ENCODE measurements at places on chromosomes 7 and 10.

- no peak for DNase-seq
Observed at GRCh38 chr7:17646253-17646956, 293.9 kb downstream of the SNX13 start.

- DNase-seq: no peak
Observed at GRCh38 chr10:120387326-120387725, 69.7 kb upstream of the PLPP4 start.

DNA sequence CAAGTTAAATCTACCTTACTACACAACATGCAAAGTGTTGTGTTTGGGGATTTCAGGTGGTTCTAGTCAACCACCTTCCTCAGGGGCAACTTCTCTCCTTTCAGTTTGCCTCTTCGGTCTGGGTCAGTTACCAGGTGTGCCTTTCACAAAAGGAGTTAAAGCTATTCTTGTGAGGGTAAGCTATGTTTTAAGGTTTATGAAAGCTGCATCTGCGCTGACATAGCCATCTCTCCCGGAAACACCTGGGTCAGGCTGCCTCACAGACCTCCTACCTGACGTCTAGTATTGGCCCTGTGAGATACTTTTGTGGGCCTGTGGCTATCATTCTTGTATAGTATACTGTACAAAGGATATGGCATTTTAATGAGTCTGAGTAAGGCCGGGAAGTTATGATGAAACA is 67.7 kb upstream of the ITGA8 start:
- no peak for DNase-seq

- DNase-seq: no peak
Observed at GRCh38 chr10:61503051-61503450, 49.9 kb upstream of the TMEM26 start.

DNA sequence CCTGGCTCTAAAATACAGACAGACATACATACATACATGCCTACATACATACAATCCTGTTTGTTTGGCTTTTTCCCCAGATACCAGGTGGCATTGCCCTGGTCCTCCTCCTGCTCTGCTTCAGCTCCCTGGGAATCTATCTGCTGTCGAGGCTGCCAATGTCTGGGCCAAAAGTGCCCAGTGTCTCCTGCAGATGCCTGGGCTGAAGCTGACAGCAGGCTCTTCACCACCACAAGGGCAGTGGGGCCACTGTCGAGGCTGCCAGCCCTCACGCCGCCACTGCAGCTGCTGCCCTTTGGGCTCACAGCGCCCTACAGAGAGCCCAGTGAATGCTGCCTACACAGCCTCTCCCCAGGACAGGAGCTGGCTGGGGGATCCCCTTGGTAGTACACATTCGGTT is 18.0 kb upstream of the STN1 start:
- DNase-seq: no peak

DNA sequence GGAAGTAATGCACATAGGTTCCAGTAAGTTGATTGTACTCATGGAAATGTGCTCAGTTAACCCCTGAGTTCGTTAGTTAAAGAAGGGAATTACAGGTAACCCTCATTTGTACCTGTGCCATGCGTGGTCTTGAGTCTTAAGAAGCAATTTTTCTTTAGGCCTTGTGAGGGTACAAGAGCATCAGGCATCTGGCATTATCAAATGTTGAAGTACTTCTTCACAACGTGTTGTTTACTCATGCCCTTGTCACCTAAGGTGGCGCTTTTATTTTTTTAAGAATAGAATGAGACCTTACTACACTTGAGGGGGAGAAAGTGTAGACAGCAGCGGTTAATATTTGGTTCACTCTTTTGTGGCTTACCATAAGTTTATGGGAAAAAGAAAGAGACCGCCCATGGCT is 167.1 kb downstream of the VTI1A start:
- no peak for DNase-seq

GRCh38 chr7:137328373-137329120 is 15.0 kb downstream of the PTN start:
- no peak for DNase-seq

- no peak for DNase-seq
Observed at GRCh38 chr10:131063311-131063710, 248.2 kb downstream of the TCERG1L start.

GRCh38 chr7:148173369-148173768 is 417.2 kb upstream of the C7orf33 start:
- no peak for DNase-seq

DNA sequence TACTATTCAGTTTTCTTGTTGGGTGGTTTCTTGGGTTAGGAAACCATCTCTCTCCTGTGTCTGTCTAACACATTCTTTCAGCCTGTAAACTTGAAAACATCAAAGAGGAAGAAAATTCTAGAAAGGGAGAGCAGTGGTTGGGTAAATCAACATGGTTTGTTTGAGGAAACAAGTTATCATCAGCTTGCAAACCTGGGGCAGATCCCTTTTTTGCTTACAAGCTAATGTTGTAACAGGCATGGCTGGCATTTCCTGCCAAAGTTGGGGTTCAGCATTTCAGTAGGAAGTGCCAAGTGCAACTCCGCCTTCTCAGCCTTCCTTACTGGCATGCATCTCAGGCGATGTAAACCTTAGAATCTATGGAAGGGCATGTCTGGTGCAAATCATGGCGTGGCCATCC is 112.6 kb downstream of the EEPD1 start:
- no peak for DNase-seq

- DNase-seq: no peak
Observed at GRCh38 chr10:132808383-132809231, 22.7 kb upstream of the NKX6-2 start.

DNA sequence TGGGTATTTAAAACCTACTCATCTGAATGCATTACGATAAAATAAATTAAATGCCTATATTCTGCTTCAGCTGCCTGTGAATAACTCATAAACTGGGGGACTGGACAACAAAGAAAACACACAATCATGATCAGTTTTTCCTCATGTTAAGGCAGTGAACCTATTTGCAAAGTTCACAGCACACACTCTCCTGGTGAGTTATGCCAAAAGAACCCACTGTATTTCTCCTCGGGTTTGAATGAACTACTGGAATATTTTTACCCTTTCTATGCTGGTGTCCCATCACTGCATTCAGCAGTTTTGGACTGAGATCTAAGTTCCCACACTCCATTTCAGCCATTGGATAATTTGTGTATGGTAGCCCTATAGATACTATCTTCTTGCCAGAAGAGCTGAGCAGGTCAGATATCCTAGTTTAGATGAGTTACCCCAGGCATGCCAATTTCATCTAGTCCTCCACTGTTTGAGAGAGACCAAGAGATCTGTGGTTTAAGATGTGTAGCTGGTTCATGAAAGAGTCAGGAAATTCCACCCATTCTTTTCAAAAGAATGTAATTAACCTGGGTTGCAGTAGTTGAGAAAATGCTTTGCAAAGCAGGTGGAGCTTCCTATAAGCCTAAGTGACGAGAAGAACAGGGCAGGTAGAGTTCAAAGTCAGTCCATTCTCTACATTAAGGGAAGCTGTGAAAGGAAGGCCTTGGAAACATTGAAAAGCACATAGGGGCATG is 101.7 kb downstream of the PLXDC2 start:
- no peak for DNase-seq

Data from 8988T (cell line).